NCI-H2171 (cell line): ENCODE measurements at places on chromosomes 3 and 15.
A peak's percentile ranks its signal among the peaks of the same experiment; 100 is the strongest.

- DNase-seq: peak; percentile 31
Measured at GRCh38 chr15:41498657-41499056, 5.0 kb downstream of the ITPKA start.

GRCh38 chr15:78063217-78063616, 14.3 kb downstream of the TBC1D2B start:
- no peak for DNase-seq

DNA sequence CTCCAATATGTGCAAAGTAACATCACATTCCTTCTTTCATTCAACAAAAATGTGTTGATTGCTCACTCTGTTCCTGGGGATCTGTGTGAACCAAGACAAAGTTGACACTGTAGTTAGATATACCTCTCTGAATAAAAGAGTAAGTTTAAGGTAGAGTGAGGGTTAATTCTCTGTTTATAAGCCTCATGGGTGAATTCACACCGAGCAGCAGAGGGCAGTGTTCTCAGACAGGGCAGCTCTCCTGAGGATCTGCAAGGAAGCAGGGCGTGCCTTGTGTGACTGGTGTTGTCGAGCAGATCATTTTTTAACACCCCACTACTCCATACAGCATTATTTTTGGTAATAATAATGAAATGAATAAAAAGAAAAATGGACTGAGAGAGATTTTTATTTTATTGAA, 34.4 kb downstream of the PAQR9 start:
- DNase-seq: peak; percentile 13

GRCh38 chr3:58534592-58535494, 2.1 kb downstream of the ACOX2 start:
- DNase-seq: no peak

DNA sequence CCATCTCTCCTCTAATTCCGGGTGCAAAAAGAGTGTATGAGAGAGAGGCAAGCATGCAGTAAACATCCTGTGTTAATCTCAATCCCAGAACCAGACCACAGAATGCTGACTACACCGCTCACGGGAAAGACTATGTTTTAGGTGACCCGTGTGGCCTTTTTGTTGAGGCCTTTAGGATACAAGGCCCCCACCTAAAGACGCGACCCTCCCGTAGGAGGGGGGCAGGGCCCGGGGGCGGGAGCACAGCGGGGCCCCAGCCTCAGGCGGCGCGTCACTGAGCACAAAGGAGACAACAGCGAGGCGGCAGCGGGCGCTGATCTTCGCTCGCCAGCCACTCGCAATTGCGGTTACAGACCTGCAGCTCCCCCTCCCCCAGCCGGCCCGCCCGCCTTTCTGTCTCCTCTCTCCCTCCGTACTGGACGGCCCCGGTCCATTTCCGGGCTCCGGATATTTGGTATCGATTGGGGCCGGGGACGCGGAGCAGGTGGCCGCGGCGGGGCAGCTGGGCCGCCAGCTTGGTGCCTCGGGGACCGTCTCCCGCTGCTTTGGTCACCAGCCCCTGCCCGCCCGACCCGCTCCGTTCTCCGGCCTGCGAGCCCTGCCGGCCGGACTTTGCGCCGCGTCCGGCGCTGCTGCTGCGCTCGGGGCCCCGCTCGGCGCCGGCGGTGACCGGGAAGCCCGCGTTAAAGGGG, at the start of gene CCDC50:
TSS of gene CCDC50 (plus strand) at position 433 of the 692 bp plus-strand sequence. CDS start 281 bp downstream, outside the sequence.
- peak; percentile 35 for DNase-seq

DNA sequence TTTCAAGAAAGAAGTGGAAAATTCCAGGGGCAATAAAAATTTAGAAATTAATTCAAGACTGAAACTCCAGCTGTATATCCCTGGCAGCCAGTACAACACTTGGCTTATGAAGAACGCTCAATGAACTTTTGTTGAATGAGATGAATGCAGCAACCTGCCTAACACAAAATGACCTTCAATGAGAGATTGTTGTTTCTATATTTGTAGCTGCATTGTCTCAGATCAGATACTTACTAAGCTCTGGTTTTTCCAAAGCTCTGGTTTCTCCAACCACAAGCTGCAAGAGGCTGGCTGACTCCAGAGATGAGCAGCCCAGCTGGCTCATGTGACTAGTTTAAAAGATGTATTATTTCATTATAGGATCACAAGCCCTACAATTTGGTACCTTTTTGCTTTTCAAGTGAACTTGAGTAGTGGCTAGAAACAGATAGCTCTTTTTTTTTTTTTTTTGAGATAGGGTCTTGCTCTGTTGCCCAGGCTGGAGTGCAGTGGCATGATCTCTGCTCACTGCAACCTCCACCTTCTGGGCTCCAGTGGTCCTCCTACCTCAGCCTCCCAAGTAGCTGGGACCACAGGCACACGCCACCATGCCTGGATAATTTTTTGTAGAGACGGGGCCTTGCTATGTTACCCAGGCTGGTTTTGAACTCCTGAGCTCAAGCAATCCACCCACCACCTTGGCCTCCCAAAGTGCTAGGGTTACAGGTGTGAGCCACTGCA, 57.4 kb downstream of the UMPS start:
- no peak for DNase-seq

- no peak for DNase-seq
Measured at GRCh38 chr15:56086566-56086965, 93.2 kb upstream of the NEDD4 start.

DNA sequence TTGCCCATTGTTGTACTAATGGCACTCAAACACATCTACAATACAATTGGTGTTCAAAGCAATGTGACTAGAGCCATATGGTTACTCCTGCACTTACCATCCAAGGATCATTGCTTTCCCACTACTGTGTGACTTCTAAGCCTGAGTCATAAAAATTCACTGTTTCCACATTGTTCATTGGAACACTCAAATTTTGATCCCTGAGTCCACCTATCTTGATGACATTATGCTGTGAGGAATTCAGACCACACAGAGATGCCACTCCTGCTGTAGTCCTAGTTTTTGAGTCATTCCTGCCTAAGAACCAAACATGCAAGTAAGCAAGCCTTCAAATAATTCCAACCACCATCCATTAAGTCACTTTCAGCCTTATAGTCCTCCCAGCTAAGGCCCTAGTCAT, 176.2 kb downstream of the EFHB start:
- DNase-seq: no peak

DNA sequence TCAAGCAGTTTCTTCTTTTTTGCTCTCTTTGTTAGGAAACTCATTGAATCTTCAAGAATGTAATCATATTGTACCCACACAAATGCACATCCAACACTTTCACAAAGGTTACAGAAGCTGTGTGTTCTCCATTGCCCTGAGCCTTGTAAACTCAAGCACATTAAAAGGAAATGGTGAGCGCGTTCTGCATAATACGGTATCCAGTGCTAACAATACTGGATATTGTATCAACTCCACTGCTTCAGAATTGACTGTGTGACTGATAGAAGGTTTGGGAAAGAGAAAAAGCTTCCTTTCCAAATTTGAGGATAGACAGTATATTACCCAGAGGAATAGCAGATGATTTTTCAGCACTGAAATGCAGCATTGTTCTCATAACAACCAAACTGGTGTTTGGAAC, 268.9 kb upstream of the RBMS3 start:
- no peak for DNase-seq

- DNase-seq: no peak
Measured at GRCh38 chr15:84982301-84982920, 755 bp downstream of the PDE8A start.

DNA sequence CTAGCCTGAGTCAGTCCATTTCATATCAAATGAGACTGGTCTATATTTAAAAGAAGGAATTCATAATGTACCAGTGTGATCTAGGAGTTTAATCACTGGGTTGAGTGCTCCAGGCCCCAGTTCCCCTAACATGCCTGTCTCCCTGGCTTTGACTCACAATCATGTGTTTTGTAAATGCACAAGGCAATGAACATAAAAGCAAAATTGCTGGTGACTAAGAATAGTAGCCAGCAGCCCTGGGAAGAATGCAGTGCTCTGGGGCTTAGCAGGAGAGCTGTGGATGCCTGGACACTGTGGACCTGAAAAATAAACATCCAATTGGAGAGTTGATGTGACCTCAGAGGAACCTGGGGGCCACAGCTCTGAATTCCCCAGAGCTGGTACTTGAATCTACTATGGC, 50.3 kb downstream of the SYNPR start:
- DNase-seq: no peak
